ENCODE measurements at places on chromosomes 5 and 9.

GRCh38 chr5:148406406-148406805 lies 22.6 kb downstream of the FBXO38 start:
- DNase-seq, result no peak

- DNase-seq, result no peak
These were observed 130.8 kb downstream of the PCSK1 start for GRCh38 chr5:96302174-96302738.

- DNase-seq, result no peak
These were observed 14.1 kb downstream of the ADRB2 start for GRCh38 chr5:148840531-148840930.

DNA sequence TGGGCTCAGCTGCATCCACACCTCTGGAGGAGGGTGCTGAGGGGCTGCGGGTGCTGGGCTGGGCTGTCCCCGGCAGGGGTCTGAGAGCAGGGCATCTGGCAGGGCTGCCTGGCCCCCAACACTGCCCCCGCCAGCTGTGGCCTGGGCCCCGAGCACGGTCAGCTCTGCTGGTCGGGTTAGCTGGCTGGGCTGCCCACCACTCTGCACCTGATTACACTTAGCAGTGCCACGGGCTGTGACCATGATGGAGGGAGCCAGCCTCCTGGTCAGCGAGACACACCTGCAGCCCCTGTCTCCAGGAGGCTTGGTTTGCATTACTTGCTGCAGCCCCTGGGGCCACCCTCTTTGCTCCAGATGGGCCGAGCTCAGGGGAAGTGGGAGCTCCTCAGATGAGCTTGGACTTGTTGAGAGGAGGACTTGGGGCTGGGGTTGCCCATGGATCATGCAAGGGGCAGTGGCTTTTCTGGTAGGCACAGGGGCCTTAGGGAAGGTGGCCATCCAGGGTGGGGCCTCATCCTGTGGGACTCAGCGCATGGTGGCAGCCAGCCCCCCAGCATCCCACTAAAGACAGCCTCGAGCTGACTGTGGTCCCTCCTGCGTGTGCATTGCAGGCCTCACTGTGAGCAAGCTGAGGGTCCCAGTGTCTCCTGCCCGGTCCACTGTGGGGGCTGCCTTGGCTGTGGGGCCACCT lies 132.0 kb upstream of the FAM120A start:
- DNase-seq, result no peak

DNA sequence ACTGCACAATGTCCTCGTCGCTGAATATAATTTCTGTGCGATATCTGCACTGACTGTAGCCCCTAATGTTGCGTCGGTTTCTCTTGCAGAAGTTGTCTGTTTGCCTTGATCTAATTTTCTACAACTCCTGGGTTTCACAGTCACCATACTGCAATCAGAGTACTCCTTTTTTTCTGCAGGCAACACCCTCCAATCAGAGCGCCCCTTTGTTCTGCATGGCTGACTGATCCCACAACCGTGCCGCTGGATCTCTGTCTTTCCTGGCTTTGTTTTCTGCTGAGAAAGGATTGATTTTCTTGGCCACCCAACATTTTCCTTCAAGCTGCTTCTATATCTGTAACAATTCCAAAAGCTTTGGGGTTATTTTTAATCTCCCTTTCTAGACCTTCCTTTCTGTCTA lies 182.2 kb upstream of the SMARCA2 start:
- no peak for DNase-seq

GRCh38 chr5:150625164-150625535 lies 15.3 kb upstream of the SYNPO start:
- DNase-seq, result no peak

DNA sequence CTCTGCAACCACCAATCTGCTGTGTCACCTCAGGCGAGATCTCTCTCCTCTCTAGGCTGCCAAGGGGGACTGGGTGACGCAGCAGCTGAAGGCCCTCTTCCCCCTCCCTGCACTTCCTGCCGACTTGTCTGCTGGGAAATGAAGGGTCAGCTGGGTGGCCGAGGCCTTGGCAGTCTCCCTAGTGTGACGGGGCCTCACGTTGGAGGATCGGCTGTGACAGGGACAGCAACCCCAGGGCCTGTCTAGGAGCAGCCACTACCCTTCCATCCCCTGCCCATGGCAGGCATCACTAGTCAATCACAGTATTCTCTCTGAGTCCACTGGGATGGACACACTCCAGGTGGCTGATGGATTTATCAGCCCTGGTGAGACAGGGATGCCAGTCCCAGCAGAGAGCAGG lies 107.3 kb upstream of the SARDH start:
- DNase-seq, result no peak

GRCh38 chr5:74123929-74124328 lies 497.9 kb downstream of the ARHGEF28 start:
- no peak for DNase-seq

- no peak for DNase-seq
These were observed 169.9 kb downstream of the FANCC start for GRCh38 chr9:95147452-95148207.

DNA sequence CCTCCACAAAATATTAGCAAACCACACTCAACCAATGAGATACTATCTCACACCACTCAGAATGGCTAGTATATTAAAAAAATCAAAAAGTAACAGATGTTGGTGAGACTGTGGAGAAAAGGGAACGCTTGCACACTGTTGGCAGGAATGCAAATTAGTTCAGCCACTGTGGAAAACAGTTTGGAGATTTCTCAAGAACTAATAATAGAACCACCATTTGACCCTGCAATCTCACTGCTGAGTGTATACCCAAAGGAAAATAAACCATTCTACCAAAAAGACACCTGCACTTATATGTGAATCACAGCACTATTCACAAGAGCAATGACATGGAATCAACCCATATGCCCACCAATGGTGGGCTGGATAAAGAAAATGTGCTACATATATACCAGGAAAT lies 393.5 kb downstream of the PDE4D start:
- DNase-seq, result no peak

- DNase-seq, result no peak
These were observed 6.8 kb upstream of the MRPS30 start for GRCh38 chr5:44801992-44802391.

DNA sequence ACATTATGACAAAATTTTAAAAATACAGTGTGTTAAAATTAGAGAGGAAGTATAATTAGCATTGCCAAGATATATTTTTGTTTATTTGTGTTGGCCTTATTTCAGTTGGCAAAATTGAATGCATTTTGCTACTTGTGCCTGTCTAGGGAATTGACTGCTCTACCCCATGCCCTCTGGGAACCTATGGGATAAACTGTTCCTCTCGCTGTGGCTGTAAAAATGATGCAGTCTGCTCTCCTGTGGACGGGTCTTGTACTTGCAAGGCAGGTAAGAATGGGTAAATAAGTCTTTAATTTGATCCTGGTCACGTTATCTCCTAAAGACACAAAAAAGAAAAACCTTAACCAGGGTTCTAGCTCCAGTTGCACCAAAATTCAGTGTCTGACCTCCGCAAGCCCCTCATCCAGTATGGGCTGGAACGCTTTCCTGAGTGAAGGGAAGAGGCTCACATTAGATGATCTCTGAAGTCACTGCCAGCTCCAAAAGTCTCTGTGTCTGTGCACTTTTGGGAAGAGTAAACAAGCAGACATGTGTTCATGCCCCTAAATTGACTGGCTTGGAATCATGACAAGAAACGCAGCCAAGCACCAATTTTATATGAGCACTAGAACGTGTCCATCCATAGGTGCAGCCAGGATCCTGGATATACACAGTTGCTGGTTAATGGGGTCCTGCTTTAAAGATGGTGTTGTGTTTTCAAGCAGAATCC lies 98.3 kb upstream of the PRRC1 start:
- DNase-seq, result no peak

DNA sequence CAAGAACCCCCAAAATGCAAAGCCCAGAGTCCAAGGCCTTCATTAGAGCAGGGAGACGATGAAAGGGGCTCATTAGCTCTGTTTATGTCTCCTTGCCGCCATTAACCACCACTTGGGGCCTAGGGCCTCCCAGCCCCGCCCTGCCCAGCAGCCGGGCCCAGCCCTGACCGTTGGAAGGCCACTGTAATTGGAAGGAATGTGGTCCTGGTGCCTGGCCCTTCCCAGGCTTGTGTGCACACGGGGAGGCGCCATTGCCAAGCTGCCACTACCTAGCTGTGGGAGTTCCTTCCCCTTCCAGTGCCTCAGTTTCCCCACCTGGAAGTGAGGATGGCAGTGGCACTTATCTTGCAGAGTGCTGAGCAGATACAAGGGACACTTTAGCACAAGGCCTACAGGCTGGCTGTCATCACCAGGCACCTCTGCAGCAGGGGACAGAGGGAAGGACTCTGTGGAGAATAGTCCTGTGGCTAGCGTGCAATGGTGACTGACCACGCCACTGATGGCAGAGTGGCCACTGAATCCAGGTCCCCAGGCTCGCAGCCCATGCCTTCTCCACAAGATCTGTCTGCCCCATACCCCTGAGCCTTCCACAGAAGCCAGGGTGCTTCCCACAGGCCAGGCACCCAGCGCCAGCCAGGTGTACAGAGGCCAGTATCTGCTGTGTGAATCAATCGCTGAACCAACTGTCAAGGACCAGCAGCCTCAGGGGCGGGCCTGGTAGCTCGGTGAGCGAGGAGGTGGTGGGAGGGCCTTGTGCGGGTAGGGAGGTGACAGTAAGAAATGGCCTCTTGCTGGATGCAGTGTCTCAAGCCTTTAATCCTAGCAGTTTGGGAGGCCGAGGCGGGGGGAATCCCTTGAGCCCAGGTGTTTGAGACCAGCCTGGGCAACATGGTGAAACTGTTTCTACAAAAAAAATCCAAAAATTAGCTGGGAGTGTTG lies 20.8 kb downstream of the GBGT1 start:
- no peak for DNase-seq

DNA sequence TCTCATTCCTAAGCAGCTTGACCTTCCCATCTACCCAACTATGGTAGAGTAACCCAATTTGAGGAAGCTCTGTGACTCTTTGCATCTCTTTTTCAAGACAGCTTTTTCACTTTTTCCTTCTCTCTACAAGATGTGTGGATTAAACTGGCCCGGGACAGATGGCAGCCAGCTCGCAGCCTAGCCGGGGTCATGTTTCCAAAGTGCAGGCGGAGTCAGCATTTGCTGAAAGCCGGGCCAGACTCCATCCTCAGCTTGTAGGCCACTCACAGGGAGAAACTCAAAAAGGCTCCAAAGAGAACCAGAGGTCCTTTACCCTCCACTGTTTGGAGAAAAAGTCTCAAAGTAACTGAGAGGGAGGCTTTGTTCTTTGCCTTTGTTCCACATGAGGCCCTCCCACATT lies 286.8 kb upstream of the PANK3 start:
- DNase-seq, result no peak

- DNase-seq, result no peak
These were observed 37.7 kb downstream of the CXXC5 start for GRCh38 chr5:139685886-139686285.

- DNase-seq, result no peak
These were observed 35.8 kb downstream of the DCAF10 start for GRCh38 chr9:37836386-37836785.

DNA sequence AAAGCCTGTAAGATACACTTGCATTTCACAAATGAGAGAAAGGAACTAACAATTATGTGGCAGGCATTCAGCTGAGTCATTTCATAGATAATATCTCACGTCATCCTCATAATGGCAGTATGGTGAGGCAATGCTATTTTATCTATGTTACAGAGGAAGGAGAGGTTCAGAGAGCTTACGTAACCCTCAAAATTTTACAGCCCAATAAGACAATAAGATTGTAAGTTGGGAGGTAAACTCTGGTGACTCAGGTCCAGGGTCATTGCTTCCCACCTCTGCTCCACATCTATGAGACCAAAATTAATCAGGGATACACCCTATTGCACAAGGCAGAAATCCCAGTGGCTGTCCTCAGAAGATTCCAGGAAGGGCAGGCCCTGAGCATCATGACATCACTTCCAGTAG lies 309.7 kb downstream of the NSG2 start:
- no peak for DNase-seq

GRCh38 chr5:78792345-78793055 lies 143.9 kb upstream of the LHFPL2 start:
- DNase-seq, result no peak

- no peak for DNase-seq
These were observed 101.6 kb upstream of the PCA3 start for GRCh38 chr9:76662476-76663281.

DNA sequence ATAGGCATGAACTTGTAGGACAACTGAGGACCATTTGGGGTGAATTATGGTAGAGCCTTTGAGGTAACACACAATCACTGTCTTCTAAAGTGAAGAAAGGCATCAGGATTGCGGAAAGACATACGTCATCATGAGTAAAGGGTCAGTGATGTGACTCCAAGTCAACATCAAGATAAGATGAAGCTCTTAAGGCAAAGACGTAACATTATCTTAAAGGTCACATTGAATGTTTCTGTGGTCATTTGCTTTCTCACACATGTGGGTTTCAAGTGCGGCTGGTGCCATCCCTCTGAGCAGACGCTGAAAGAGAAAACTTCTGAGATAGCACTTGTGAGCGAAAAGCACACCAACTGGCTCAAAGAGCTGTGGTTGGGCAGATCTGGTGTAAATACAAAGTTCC lies 63.3 kb upstream of the GRAMD2B start:
- no peak for DNase-seq

- no peak for DNase-seq
These were observed 31.6 kb upstream of the ZNF618 start for GRCh38 chr9:113844466-113844865.

- no peak for DNase-seq
These were observed 35.8 kb upstream of the CMYA5 start for GRCh38 chr5:79653843-79654242.
